ENCODE measurements at places on chromosomes 12 and 14.
A peak's percentile ranks its signal among the peaks of the same experiment; 100 is the strongest.

- DNase-seq = no peak
Measured at GRCh38 chr14:50951032-50951431, 6.7 kb upstream of the PYGL start.

- no peak for DNase-seq
Measured at GRCh38 chr14:105274637-105275036, 26.2 kb downstream of the BRF1 start.

- DNase-seq = no peak
Measured at GRCh38 chr14:102583726-102584125, 8.7 kb upstream of the RCOR1 start.

DNA sequence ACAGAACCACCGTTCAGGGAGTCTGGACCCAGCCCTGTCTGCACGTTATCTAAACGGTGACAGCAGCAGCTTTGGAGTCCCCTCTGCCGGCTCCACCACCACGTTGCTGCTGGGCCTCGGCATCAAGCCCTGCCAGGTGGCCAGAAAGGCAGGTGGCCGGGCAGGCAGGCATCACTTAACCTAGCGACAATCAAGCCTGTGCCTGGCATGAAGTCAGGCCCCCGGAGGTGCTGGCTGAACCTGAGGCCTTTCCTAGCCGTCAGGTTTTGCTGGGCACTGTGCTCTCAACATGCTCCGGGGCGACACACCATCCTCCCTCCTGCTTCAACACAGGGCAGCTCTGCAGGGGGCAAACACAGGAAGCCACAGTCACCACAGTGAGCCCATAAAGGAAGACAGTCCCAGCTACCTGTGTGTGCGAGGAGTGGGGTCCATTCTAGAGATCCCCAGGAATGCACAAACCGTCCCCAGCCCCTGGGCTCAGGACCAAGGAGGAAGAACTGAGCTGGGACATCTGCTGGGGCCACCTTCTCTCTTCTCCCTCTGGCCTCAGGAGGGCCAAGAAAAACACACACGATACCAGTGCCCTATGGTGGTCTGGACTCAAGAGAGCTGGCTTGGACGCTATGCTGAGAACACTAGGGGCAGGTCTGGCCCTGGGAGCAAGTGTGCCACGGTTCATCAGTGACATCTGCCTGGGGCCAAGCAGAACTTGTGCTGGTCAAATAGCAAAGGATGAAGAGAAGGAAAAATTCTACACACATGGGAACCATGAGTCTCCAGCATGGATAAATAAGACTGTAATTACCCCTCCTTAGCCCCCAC is 44.7 kb downstream of the CCDC88C start:
- peak; percentile 30 for DNase-seq

DNA sequence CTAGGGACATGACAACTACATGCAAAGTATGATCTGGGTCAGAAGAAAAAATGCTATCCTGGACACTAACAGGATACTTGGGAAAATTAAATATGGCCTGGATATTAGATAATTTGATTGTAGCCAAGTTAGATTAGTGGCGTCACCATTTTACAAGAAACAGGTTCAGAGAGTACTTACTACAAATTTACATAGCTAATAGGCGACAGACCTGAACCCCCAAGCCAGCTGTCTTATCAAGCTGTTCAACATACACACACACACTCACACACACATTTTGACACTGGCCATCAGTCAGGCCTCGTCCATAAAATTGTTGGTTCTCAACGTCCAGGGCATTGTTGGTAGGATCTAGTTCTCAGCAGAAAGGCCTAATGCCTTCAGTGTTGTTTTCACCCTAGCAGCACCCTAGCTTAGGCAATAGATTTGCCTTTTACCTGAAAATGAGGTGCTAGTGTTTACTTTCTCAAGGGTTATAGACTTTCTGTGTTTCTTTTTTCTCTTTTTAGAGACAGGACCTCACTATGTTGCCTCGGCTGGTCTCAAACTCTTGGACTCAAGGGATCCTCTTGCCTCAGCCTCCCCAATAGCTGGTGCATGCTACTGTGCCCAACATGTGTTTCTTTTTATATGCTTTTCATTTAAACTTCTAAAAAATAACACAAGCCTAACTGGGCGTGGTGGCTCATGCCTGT is 3.3 kb upstream of the C14orf93 start:
- DNase-seq = no peak

- DNase-seq = no peak
Measured at GRCh38 chr14:89958966-89959365, 3.2 kb downstream of the TDP1 start.
